Epithelial cell of proximal tubule (primary cell): ENCODE measurements at places on chromosomes 1 and 21. TPM values are rescaled to one million over a fixed set of nuclear protein-coding genes. Genes with fewer than 3 reads are reported as not detected.

GRCh38 chr1:204902671-204903070, 32.0 kb downstream of the NFASC start:
- DNase-seq = no peak

DNA sequence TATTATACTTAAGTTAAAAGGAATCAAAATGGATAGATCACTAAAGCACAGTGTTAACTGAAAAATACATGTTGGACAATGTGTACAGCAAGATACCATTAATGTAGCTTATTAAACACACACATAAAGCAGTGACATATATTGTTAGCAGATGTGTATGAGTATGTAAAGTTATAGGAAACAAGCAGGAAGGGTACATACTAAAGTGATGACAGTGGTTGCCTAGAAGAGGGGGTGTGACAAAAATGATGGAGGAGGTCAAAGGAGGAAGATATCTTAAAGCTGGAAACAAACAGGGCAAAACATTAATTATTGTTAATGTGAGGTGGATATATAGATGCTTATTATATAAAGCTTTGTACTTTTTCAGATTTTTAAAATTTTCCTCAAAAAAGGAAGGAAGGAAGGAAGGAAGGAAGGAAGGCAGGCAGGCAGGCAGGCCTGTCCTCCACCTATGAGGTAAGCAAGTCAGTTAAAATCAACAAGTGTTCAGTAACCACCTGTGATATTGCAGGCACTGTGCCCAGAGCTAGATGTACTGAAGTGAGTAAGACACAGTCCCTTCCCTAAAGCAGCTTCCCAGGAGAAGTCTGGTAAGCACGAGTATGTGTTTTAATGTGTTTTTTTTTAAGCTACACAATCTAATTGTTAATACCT, 252.9 kb upstream of the NR5A2 start:
- peak; percentile 26 for DNase-seq

- DNase-seq = no peak
Measured at GRCh38 chr1:4784761-4785160, 130.4 kb downstream of the AJAP1 start.

DNA sequence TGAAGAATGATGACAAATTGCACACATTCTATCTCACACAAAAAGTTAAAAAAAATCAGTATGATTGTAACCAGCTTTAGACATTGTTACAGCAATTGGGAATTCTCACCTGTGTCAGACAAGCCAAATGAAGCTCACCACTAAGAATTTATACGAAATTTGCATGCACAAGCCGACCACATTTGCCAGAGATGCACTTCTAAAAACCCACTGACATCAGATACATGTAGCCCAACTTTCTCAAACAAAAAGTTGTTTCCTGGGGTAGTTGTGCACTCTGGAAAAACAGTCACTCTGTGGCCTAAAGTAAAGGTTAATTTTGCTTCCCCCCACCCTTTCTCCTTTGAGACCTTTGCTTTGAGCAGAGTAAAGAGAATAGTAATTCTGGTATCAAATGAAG, 67.9 kb upstream of the IL12RB2 start:
- DNase-seq = no peak

Gene VANGL2
- 5.6 and 7.2 TPM in 2 replicates for total RNA-seq

Gene LAPTM5
- total RNA-seq = 2.2 and 2.4 TPM in 2 replicates
